Stimulated activated CD8-positive, alpha-beta memory T cell treated with anti-CD3 and anti-CD28 coated beads, Interleukin-7, amount 100 ng/mL, for 1 hour (primary cell): ENCODE measurements at places on chromosomes 5 and 9.

- no peak for DNase-seq
Observed at GRCh38 chr5:154587123-154588026, 109.3 kb upstream of the HAND1 start.

GRCh38 chr5:38380537-38380936 lies 122.2 kb downstream of the EGFLAM start:
- DNase-seq, result no peak

DNA sequence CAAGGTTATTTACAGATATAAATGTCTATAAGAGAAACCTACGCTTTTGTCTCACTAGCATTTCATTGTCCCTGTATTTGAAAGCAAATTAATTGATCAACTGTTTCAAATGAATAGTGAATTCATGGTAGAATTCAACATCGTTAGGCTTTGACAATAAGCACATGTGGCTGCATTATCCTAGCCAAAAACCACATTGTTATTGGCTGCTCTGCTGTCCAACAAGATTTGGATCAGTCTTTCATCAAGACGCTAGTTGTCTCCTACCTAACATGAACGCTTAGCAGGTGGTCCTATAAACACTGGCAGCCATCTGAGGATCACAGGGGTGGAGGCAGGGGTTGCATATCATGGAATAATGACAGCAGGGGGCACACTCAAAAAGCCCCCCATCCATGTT lies 455.0 kb downstream of the CTNND2 start:
- DNase-seq, result no peak

DNA sequence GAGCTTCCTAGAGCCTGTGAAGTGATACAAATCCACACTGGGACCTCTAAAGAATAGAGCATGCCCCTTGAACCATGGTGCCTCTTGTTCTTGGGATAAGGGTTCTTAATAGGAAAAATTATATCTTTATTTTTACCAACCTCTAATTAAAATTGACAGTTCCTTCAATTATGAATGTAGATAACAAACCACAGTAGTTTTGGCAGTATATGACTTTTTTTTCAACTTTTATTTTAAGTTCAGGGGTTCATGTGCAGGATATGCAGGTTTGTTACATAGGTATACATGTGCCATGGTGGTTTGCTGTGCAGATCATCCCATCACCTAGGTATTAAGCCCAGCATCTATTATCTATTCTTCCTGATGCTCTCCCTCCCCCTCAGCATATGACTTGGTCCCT lies 974 bp downstream of the HEMGN start:
- no peak for DNase-seq

DNA sequence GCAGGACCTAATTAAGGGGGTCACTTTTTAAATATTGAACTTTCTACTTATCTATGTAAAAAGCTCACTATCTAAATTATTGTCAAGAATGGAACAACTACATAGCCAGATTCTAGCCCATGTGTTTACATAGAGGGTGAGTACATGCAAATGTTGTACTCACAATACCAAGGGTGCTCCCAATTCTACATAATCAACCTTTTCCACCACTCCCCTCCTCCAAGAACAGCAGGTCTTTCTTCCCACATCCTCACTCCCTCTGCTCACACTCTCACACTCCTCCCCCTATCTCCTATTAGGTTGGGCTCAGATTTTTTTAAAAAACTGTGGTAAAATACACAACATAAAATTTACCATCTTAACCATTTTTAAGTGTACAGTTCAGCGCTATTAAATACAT lies 325.4 kb downstream of the ARL15 start:
- no peak for DNase-seq

- DNase-seq, result no peak
Observed at GRCh38 chr9:83384214-83384613, 154.0 kb downstream of the FRMD3 start.

DNA sequence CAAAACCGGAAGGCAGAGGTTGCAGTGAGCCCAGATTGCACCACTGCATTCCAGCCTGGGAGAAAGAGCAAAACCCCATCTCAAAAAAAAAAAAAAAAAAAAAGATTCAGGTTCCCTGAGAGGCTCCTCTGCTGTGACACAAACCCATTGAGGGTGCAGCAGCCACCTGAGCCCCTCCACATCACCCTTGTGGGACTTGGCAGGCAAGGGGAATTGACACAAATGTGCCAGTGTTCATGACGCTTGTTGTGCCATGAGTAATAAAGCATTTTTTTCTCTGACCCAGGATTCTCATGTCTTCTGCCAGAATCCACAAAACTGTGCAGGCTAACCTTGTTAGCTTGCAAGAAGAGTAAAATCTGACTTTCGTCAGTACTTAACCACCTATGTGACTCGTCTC lies 149.6 kb downstream of the TTC39B start:
- DNase-seq, result no peak

DNA sequence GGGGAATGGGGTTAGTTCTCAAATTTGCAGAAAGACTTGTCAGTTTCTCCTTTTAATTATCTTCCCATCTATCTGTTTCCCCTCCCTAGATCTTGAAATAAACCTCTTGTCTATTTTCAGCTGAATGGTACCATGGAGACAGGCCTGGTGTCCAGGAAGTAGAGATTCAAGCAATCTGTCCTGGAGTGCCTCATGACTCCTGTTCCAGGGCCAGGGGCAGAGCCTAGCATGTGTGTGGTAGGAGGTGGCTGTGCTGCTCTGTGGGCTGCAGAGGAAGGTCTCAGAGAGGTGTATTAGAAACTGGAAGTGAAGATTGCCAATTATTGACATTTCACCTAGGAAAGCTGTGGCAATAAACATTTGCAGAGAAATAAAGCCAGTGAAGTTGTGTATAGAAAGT lies 175.8 kb upstream of the ATP10B start:
- DNase-seq, result no peak

- no peak for DNase-seq
Observed at GRCh38 chr5:142248853-142249462, 75.9 kb downstream of the SPRY4 start.

DNA sequence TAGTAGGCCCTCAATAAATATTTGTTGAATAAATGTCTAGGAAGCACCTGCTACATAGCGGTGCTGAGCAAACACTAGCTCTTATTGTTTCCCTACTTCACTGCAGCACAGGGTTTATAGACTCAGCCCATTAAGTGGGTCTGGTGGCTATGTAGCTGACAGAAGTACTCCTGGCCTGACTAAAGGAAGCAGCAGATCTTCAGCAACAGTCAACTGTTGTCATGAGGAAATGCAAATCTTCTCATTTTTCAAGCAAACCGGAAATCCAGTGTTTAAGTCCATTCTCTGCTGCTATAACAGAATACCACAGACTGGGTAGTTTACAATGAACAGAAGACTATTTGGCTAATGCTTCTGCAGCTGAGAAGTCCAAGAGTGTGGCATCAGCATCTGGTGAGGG lies 2.8 kb upstream of the TEX10 start:
- no peak for DNase-seq

GRCh38 chr5:124021066-124021641 lies 509.2 kb downstream of the CSNK1G3 start:
- DNase-seq, result no peak

DNA sequence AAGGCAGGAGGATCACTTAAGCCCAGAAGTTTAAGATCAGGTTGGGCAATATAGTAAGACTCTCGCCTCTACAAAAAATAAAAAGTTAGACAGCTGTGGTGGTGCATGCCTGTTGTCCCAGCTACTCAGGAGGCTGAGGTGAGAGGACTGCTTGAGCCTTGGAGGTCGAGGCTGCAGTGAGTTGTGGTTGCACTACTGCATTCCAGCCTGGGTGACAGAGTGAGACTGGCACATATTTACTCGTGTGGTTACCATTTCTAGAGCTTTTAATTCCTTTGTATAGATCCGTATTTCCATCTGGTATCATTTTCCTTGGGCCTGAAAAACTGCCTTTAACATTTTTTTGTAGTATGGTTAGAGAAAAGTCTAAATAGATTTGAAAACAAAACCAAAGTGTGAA lies 7.8 kb downstream of the IL6ST start:
- DNase-seq, result no peak

DNA sequence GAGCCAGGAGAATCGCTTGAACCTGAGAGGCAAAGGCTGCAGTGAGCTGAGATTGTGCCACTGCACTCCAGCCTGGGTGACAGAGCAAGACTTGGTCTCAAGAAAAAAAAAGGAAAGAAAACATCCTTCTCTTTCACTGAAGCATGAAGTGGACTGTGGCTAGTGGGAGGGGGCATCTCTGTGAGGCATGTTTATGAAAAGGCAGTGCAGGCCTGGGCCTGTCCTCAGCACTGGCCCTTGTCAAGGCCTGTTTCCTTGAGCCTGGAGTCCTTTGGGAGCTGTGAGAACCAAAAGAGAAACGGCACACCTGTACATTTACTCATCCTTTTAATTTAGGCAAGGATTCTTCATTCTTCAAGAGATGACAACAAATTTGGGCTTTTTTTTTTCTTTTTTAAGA lies 18.3 kb upstream of the FUBP3 start:
- no peak for DNase-seq

DNA sequence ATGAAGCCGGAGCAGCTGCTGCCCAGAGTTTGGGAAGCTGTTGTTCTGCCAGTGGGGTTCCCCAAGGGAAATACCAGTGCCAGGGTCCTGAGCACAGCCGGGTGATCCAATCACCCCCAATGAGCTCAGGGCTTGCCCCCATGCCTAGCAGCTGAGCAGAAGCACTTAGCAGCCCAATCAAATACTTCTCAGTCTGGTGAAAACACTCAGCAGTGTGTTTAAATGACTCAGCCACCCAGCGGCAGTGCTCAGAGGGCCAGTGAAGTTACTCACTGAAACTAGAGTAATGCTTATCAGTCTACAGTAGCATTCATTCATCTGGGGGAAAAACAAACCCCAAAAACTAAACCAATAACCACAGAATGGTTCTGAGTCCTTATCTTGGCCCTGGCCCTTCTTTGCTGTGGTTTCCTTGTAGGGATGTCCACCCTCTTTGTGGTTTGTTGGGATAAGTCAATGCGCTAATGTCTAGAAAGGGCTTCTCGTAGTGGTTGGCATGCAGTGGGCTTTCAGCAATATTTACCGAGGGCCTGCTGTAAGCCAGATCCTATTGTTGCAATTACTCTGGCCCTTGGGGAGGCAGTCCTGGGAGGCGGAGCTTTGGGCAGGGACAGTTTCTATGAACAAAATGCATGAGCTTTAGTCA lies 43.1 kb downstream of the LHX2 start:
- no peak for DNase-seq

DNA sequence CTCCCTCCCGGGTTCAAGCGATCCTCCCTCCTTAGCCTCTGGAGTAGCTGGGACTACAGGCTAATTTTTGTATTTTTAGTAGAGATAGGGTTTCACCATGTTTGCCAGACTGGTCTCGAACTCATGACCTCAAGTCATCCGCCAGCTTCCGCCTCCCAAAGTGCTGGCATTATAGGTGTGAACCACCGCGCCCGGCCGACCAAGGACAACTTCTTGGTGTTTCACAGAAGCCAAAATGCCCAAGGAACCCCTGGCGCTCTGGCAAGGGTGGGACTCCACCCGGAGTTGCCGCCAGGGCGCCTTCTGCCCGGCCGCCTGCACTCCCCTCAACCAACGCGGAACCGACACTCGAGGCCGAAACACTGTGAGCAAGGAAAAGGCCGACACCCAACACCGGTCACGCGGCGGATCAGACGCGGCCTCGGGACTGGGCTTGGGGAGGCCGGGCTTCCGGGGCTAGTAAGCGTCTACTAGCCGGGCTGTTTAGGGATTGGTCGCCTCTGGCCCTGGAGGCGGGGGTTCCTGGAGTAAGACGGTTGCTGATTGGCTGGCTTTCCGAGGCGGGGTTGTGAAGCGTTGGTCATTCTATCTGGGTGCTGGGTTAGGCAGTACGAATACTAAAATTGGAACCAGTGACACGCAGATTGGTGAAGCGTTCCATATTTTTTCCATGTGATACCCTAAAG lies 7.7 kb upstream of the CFAP157 start:
- DNase-seq, result peak; percentile 64

- DNase-seq, result no peak
Observed at GRCh38 chr5:154193283-154193682, 2.8 kb downstream of the GALNT10 start.

- no peak for DNase-seq
Observed at GRCh38 chr9:107465467-107466451, 23.8 kb downstream of the KLF4 start.

DNA sequence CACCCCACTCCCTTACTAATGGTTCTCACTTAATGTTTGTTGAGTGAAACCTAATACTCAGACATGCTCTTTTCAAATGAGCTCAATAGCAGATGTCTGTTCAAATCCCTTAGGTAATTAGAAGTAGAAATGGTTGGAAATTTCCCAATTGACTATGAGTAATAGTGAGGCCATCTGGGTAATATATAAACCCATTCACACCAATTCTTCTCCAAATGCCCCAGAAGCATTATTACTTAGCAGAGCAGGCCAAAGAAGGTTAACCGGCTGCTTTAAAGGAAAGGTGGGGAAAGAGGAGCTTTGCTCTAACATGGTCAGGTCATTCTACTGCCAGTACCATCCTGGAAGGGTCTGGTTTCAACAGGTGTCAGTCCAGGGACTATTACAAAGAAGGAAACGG lies 119.5 kb upstream of the MTAP start:
- DNase-seq, result no peak

GRCh38 chr5:42598311-42598710 lies 158.3 kb upstream of the CCDC152 start:
- DNase-seq, result no peak
